Heart right ventricle (tissue), 16 donors: ENCODE measurements at places on chromosomes 5 and 9. TPM values are rescaled to one million over a fixed set of nuclear protein-coding genes. Genes with fewer than 3 reads are reported as not detected.

GRCh38 chr5:119341452-119342349 lies 14.1 kb upstream of the TNFAIP8 start:
- H3K4me1 ChIP-seq: peaks cover 9% of the 10 kb centered on the region
- H3K4me3 ChIP-seq: no peak overlapping the region
- H3K27ac ChIP-seq: peak overlapping the region; percentile 79
- H3K36me3 ChIP-seq: no peaks in the 10 kb centered on the region
- DNase-seq: no peak

GRCh38 chr9:137745541-137745991 lies 126.8 kb downstream of the EHMT1 start:
- peaks cover 71% of the 10 kb centered on the region for H3K36me3 ChIP-seq
- no peaks in the 10 kb centered on the region for H3K27me3 ChIP-seq
- H3K27ac ChIP-seq: no peak overlapping the region
- no peaks in the 10 kb centered on the region for H3K4me1 ChIP-seq
- no peak for DNase-seq

GRCh38 chr9:36320466-36320865 lies 62.2 kb upstream of the GNE start:
- H3K27ac ChIP-seq: no peak overlapping the region
- H3K4me3 ChIP-seq: no peak overlapping the region
- no peak for DNase-seq
- H3K27me3 ChIP-seq: peaks cover 5% of the 10 kb centered on the region
- no peaks in the 10 kb centered on the region for H3K36me3 ChIP-seq
- H3K4me1 ChIP-seq: peaks cover 5% of the 10 kb centered on the region

DNA sequence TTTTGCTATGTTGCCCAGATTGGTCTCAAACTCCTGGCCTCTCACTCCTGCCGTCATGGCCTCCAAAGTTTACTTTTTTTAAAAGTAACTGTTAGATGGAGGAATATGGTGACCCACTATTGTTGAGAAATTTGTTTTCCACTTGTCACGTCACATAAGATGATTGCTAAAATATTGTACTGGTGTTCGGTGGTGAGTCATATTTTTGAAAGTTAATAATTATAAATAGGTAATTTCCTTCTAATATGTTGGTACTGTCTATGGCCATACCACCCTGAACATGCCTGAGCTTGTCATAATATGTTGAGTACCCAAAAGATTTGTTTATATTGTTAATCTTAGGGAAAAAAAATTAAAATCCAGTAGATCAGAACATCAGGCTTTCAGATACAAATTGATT lies 22.6 kb downstream of the RMI1 start:
- H3K4me3 ChIP-seq: no peak overlapping the region
- DNase-seq: no peak

The ZNF883 gene
- total RNA-seq: 4.9 TPM

The HACD4 gene
- 0.64 TPM for total RNA-seq

The ANKRD31 gene
- total RNA-seq: 0.18 TPM

The YIPF5 gene
- total RNA-seq: 29.0 TPM

The LMX1B gene
- total RNA-seq: 0.37 TPM

The FOXD4 gene
- total RNA-seq: 0.27 TPM

The TMEM38B gene
- 52.9 TPM for total RNA-seq
